ENCODE measurements at places on chromosomes 11 and 22. TPM values are rescaled to one million over a fixed set of nuclear protein-coding genes. Genes with fewer than 3 reads are reported as not detected.

DNA sequence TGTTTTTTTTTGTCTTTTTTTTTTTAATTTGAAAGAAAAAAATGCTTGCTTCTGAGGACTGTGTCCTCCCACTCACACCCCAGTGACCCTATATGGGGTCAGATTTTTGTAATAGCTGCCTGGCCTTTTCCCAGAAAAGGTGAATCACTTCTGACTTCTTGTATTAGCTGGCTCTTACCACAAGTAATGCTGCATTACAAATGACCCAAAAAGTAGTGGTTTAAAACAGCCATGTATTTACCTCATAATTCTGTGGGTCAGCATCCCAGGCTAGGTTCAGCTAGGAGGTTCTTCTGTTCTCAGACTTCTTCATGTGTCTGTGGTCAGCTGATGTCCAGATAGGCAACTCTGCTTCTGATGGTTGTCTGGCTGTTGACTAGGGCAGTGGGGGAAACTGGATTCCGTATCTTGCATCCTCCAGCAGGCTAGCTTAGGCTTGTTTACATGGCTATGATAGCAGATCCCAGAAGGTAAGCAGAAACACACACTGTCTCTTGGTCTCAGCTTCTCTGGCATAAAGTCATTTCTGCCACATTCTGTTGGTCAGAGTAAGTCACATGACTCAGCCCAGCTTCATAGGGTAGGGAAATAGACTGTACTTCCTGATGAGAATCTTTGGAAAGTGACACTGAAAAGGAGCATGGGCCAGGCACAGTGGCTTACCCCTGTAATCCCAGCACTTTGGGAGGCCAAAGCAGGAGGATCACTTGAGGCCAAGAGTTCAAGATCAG lies 19.5 kb downstream of the LHFPL7 start:
- DNase-seq, result no peak
- H3K4me3 ChIP-seq, result no peak overlapping the region
- H3K4me1 ChIP-seq, result no peaks in the 10 kb centered on the region
- H3K27me3 ChIP-seq, result no peaks in the 10 kb centered on the region

DNA sequence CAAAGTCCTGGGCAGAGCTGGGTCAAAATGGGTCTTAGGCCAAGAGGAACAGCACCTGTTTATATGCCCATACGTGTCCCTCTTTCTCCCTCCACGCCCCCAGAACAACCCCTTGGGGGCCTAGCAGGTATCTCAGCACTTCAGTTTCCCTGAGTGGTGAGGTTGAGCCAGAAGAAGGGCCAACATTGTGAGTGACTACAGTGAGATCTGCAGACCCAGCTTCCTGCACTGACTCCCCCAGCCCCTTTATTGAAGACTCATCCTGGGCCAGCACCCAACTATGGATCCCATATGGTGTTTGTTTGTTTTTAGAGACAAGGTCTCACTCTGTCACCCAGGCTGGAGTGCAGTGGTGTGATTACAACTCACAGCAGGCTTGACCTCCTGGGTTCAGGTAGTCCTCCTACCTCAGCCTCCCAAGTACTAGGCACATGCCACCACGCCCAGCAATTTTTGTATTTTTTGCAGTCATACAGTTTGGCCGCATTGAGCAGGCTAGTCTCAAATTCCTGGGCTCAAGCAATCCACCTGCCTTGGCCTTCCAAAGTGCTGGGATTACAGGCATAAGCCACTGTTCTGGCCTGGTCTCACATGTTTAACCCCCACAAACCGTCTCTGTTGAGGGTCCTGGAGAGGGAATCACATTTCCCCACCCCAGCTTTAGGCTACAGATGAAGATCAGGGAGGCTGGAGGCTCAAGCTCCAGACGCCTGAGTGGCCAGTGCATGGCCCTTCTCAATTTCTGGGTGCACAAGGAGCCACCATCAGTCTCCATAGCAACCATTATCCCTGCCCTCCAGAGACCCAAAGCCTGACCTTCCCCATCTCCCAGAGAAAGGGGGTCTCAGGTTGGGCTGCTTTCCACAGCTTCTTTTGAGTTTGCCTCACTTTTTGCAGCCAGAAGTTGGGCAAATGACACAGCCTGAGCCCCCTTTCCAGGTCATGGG lies 1.7 kb upstream of the LARGE2 start:
- peak overlapping the region; percentile 96 for H3K27ac ChIP-seq
- no peaks in the 10 kb centered on the region for H3K36me3 ChIP-seq
- no peaks in the 10 kb centered on the region for H3K27me3 ChIP-seq
- H3K4me1 ChIP-seq, result peaks cover 50% of the 10 kb centered on the region

GRCh38 chr22:48089601-48090331 lies 1327.3 kb downstream of the TBC1D22A start:
- no peaks in the 10 kb centered on the region for H3K27me3 ChIP-seq
- no peak overlapping the region for H3K27ac ChIP-seq
- DNase-seq, result no peak
- H3K36me3 ChIP-seq, result no peaks in the 10 kb centered on the region
- no peak overlapping the region for H3K4me3 ChIP-seq

The DDI1 gene
- not detected for total RNA-seq

The RAB6A gene
- 183 TPM for total RNA-seq

The ALX4 gene
- 0.11 TPM for total RNA-seq

Data from thyroid gland (tissue), 4 donors.